Stimulated activated CD8-positive, alpha-beta memory T cell treated with anti-CD3 and anti-CD28 coated beads, Interleukin-7, amount 100 ng/mL, for 48 hours (primary cell): ENCODE measurements at places on chromosomes 7 and 10.

- DNase-seq = no peak
Observed at GRCh38 chr7:121873289-121874194, 581 bp downstream of the PTPRZ1 start.

DNA sequence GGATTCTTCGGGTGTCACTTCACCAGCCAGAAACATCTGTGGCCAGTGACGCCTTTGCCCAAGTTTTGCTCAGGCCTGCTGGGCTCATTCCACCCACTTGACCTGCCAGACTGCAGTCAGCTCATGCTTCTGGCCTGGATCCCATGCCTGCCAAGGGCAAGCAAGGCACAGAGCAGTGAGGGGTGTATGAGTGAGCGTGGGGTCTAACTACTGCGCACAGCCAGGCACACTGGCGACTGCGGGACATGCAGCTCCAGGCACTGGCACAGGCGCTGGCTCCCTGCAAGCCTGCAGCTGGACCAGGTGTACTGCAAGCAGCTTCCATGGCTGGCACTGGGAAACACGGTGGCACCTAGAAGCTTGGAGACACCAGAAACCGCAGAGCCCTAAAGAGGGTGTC, 80.1 kb downstream of the MTERF1 start:
- DNase-seq = no peak

DNA sequence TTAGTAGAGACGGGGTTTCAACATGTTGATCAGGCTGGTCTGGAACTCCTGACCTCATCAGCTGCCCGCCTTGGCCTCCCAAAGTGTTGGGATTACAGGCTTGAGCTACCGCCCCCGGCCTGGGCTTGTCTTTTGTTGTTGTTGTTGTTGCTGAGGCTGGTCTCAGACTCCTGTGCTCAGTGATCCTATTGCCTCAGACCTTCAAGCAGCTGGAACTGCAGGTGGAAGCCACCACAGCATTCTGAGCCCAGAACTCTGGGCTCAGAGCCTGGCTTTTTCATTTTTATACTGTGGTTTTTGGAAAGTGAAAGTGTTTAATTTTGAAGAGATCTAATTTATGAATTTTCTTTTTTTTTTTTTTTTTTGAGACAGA, 16.2 kb upstream of the DNAJB6 start:
- DNase-seq = no peak

DNA sequence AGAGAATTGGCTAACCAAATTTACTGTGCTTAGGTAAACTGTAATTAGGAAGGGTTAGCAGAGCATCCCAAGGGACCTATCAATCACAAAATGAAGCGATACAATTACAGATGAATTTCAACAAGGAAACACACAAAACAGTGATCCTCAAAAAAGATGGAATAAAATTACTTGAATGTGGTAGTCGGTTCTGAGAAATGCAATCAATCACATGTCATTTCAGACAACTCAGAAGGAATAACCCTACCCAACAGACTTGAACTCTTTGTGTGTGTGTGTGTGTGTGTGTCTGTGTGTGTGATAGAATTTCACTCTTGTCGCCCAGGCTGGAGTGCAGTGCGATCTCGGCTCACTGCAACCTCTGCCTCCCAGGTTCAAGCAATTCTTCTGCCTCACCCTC, 43.5 kb downstream of the ST8SIA6 start:
- no peak for DNase-seq

GRCh38 chr7:972676-973309, 2.6 kb downstream of the COX19 start:
- no peak for DNase-seq

DNA sequence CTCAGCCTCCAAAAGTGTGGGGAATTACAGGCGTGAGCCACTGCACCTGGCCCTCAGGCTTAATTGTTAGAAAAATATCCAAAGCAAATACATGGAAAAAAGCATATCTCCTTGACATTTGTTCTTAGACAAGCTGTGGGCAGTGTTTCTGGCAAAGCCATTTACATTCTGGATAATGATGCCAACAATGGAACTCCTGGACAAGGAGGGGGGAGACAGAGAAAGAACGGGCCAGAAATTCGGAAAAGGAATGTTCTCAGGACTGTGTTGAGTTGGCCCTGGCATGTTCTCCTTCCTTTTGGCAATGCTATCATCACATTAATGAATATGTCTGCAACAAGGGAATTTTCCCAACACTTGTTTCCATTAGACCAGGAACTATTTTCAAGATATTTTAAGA, 88.7 kb downstream of the UBE2H start:
- no peak for DNase-seq

GRCh38 chr7:49800031-49800430, 26.6 kb downstream of the VWC2 start:
- no peak for DNase-seq

GRCh38 chr7:1481300-1481699, 22.0 kb upstream of the MICALL2 start:
- DNase-seq = no peak

DNA sequence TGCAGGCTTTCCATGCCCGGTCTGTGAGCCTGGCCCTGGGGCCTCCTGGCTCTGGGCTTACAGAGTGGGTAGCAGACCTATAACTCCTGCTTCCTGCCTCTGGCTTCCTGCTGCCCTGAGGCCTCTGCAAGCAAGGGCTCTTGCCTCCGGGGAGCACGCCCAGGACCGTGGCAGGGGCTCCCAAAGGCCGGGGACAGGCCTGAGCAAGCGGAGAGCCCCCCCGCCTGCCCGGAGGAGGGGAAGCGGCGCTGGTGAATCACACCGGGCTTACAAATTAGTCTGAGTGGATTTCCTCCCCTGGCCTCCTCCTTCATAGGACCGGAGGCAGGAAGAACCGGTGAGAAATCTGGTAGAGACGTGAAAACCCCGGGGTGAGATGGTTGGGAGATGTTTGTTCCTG, 1.5 kb upstream of the MYL10 start:
- no peak for DNase-seq

- DNase-seq = no peak
Observed at GRCh38 chr7:155237297-155237696, 60.4 kb upstream of the INSIG1 start.

DNA sequence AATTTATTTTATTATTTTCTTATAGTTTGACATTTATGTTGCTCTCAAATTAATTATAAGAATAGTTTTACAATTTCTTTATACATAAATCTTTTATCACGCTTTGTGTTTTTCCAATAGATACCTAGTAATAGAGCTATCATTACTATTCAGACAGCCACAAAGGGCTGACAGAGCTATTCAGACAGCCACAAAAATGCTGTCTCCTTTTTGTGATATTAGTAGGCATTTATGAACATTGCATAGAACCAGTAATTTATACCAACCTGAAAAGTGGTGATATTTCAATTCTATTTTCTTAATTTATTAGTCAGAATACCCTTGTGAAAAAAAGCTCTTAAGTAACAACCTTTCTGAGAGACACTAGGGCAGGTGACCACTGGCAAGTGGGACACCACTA, 34.2 kb upstream of the IGFBP3 start:
- DNase-seq = no peak

DNA sequence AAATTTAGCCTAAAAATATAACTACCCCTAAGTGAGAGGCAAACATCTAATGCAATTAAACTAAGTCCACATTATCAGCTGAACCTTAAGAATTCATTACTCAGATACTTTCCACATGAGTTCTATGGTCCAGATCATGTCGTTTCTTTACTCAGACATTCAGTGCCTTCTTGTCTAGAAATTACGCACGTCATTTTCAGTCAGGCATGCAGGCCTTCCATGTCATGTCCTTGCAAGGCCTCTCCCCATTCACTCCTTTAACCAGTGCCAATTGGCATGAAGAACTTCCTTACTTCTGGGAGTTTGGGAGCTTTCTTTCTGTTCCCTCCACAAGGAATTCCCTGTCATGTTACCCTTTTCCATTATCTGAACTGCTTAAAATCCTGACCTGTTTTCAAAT, 118.8 kb downstream of the NRP1 start:
- DNase-seq = no peak

DNA sequence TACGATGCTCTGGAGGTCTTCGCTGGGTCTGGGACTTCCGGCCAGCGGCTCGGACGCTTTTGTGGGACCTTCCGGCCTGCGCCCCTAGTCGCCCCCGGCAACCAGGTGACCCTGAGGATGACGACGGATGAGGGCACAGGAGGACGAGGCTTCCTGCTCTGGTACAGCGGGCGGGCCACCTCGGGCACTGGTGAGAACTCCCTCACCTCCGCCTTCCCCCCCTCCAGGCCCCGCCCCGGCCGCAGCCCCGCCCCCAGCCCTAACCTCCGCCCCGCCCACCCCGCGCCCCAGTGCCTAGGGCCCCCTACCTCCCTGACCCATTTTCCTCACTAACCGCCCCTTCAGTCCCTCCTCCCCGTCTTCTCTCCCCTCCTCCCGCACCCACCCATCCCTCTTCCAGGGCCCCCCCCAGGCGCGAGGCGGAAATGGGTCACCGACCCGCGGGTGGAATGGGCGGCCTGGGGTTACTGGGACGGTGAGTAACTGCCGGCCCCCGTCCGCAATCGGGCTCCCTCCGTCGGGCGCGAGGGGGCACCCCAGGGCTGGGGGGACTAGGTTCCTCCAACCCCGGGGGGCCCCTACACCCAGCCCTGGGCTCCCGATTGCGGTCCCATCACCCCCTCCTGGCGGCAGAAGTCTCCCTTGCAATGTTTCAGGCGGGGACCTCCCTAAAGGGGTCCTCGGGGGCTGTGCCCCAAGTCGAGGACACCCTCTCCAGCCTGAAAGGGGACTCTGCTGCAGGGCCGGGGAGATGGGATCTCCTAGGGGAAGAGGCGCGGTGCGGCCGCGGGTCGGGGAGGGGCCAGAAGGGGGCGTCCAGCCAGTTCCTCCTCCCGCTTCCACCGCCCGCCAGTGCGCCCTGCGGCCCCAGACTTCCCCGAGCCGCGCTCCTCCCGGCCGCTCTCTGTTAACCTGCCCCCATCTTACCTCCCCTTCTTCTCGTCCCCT, 2.1 kb downstream of the PCOLCE start:
- peak; percentile 75 for DNase-seq

DNA sequence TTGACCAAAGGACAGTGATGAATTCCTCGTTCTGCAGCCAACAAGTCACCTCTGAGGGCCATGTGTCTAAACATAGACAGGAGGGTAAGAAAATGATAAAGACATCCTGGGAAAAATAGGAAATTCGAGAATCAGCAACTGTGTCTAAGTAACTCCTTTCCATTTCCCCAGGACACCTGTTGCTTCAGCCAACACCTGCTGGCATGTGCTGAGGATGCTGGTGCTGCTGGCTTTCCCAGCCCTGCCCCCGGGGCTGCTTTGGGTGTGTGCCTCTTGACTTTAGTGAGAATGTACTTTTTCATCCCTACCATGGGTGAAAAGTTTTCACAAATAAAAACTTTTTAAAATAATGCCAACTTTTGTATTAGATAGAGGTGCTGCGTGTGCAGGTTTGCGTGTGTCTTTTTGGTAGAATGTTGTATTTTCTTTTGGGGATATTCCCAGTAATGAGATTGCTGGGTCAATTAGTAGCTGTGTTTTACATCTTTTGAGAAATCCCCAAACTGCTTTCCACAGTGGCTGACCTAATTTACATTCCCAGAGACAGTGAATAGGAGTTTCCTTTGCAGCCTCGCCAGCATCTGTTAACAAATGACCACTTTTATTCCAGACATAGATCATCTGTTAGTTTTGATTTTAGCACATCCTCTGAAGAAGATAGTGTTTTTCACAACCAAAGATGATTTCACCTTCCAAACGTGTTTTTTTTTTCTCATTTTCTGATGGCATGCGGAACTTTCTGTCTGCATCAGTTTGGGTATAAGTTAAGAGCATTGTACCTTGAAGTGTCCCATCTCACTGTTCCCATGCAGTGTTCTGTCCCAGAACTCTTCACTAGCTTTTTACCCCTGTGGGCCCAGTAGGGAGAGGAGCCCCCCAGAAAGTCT, 104.2 kb upstream of the ACBD5 start:
- no peak for DNase-seq

- no peak for DNase-seq
Observed at GRCh38 chr7:98286701-98287485, 5.4 kb downstream of the BRI3 start.

GRCh38 chr10:86480571-86480970, 41.0 kb downstream of the WAPL start:
- no peak for DNase-seq

DNA sequence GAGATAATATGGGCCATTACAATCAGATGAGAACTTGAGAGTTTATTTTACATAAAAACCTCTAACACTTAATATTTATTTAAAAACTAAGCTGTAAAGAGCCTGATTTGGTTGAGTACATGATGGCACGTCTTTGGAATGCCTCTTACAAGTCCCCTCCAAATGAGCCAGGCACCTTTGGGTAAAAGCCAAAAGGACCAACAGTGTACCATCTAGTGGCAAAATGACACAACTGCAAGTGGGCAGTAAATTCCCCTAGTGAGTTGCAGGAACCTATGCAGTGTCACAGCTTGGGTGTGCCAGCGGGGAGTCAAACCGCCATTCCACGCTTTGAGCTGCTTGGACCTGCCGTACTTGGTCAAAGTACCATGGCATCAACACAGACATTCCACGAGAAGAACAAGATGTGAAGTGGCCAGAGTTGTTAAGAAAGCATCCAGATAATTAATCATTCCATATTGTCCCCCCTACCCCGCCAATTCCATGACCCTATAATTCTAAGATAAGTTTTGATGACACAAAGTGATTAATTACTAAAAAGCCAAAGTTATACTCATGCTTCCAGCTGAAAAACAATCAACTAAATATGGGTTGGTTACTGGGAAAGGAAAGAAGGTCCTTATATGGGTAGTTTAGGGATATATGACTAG, 115.2 kb downstream of the SORBS1 start:
- no peak for DNase-seq
